ENCODE measurements at places on chromosomes 7 and 10.

DNA sequence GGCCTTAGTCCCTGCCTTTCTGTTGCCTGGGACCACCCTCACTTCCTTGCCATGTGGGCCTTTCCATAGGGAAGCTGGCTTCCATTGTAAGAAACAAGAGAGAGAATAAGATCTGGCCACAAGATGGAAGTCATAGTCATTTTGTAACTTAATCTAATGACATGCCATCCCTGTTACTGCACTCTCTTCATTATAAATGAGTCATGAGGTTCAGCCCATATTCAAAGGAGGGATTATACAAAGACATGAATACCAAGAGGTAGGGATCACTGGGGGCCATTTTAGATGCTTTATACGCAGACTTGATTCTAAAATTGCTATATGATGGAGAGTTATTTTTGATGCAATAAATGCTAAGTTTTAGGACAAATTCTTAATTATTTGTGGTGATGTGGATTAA lies 75.2 kb upstream of the CELF2 start:
- no peak for DNase-seq

DNA sequence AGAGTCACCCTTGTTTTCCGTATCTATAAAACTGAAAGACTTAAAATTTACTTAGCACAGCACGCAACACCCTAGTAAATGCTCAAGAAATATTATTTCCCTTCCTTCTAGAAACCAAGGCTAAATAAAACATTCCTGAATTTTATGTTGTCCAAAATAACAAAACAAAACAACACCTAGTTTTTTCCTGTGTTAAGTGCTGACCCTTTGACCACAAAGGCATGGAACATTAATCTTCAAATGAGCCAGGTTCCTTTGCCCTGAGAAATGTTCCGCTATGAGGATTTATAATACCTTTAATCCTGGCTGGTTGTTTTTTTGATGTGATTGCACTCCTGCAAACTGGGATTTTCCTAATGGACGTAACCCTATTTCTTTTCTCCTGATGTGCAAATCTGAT lies 29.0 kb upstream of the DGKI start:
- no peak for DNase-seq

DNA sequence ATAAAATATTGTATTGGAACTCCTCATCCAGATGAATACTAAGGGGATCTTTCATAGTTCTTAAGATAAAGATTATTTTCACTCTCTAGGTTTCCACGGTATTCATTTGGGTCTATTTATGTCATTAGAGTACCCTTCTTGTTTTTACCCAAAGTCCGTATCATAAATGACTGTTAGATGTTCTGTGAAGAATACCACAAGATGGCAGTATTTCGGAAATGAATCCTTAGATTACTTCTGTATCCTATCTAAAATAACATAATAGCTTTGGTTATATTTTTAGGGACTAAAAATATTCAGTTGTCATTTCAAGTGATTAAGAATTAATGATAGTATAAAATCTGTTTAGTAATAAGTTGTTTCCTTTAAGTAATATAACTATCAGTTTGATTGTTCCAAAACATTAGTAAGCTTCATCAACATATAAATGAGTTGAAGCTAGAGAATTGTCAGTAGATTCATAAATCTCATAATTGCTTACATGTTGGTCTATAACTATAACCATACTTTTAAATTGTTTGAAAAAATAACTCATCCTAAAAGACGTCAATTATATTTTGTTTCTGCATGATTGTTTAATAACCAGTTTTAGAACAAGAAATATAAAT lies 337.5 kb upstream of the KCND2 start:
- peak; percentile 39 for DNase-seq

DNA sequence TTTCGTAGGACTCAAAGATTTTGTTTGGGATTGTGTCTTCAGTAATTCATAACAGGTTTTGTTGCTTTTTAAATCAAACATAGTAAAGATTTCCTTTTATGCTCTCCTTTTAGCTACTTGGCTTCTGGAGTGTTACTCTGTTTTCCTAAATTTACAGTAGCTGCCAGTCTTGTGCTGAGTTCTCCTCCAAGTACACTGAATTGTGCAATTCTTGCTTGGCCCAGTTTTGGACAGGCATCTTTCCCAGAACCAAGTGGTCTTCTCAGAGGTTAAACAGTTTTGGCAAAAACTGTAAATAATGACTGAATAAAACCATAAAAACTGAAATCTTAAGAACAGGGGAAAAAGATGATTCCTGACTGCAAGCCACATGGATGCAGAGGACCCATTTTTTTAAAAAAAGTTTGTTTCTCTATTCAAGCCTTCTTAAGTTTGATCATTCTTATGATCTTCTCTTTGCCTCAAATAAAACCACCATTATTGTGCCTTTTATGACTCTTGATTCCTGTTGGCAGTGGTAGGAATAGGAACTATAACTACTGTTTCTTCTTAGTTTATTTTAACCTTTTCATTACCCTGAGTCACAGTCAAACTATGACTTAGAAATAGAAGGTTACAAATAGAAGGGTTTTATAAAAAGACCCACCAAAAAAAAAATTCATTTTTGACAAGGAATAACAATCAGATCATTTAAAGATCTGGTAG lies 88.0 kb downstream of the MDFIC start:
- no peak for DNase-seq

- DNase-seq, result peak; percentile 78
Measured at GRCh38 chr7:112420236-112420861, 29.9 kb upstream of the IFRD1 start.

GRCh38 chr7:116689790-116690259 lies 17.8 kb downstream of the MET start:
- no peak for DNase-seq

DNA sequence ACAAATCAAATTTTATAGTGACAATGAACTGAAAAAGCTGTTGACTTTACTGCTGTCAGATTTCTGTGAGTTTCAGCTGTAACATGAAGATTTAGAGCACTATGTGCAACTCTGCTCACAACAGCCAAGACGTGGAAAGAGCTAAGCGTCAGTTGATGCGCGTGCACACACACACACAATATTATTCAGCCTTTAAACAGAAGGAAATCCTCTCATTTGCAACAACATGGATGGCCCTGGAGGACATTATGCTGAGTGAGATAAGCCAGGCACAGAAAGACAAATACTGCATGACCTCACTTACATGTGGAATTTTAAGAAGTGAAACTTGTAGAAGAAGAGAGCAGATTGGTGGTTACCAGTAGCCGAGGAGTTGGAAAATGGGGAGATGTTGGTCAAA lies 82.8 kb upstream of the FRMD4A start:
- no peak for DNase-seq
